ENCODE measurements at places on chromosomes 1 and 21.

DNA sequence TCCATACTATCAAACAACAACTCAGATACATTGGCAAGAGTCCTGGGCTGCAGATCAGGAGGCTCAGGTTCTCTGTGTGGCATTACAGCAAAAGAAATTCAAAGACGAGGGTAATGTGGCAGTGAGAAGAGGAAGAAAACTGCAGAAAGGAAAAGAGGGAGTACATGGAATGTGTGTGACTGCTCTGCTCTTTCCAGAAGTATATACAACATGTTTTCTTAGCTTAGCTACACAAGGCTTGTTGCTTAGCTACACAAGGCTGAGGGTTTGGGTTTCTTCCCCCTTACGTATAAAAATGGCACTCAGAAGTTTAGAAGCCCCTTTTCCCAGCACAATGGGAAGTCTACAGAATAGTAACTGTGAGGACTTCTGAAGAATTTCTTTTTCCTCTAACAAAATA is 86.0 kb downstream of the PRRX1 start:
- no peak for DNase-seq

GRCh38 chr1:229980009-229980408 is 87.0 kb upstream of the GALNT2 start:
- no peak for DNase-seq

GRCh38 chr1:210151052-210151672 is 81.4 kb upstream of the SERTAD4 start:
- DNase-seq, result no peak

DNA sequence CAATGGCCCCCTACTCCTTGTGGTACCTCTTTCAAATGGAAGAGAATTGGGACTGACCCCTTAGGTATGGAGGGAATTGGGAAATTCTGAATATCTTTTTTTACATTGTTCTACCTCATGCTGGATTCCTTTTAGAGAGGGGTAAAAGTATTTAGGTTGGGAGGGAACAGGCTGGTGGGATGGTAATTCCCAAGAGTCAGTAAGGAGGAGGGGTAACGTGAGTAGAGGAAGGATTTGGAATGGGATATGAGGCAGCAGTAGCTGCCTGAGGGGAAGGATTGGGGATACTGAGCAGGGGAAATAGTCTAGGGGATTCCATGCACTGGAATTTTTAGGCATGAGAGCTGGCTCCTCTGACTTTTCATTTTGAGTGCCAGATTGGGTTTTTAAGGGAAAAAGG is 3.8 kb upstream of the AADACL3 start:
- peak; percentile 6 for DNase-seq

DNA sequence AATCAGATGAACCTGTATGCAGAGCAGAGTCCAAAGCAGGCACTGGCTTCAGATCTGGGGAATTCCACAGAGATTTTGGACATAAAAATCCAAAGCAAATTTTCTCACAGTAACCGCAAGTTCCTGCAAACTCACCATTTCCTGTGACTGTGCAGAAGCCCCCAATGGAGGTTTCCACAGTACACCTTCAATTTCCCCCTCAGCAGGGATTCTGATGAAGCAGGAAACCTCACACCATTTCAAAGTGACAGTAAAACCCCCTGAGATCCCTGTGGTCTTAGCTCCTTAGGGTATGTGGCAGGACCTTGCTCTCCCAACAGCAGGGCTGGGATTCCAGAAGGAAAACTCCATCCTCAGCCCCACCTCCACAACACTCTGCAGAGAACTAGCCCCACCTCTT is 6.0 kb upstream of the TGFBR3 start:
- DNase-seq, result no peak

DNA sequence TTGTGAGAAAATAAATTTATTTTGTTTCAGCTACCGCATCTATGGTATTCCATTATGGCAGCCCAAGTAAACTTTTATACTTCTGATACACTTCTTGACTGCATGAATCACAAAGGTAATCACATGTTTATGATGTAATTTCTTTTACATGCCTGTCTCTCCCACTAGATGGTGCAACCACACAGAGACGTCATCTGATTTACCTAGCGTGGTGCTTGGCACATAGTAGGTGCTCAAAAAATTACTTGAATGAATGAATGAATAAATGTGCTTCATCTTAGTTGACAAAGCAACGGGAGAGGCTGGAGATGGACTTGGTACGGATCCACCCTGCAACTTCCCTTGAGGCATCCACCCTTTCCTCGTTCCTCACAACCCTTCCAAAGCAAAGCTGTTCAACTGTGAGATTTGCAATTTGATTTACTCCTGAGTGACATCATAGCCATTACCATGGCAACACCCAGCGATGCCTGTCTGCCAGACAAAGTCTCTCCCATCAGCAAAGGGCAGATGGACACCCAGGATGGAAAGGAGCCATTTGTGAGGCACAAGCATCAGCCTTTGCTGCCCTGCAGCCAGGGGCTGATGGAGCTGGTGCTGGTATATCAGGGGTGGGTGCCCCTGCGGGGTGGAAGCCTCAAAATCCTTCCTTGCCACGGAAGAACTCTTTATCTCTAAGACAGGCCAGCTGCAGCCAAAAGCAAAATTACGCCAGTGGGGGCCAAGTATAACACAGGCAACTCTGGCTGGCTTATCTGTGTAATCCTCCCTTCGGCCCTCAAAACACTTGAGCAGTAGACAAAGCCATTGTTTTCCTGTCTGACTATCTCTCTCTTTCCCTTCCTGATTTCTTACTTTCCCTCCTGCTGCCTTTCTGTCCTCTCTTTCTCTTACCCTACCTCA is 18.9 kb upstream of the VWA5B1 start:
- DNase-seq, result no peak

All from G401 (cell line).